ENCODE measurements at places on chromosomes 13 and 19.

DNA sequence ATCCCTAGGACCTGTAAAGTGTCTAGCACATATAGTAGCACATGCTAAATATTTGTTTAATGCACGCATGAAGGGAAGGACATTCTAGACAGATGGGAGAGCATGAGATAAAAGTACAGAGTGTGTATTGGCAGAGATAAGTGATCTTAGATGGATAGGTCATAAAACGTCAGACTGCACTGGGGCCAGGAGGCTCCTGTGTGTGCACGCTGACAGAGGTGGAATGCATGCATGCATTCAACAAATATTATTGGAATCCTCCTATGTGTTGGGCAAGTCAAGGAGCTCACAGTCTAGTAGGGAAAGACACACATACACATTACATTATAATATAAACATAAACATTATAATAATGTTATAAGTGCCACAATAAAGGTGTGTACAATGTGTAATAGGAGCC, 73.3 kb downstream of the FGF9 start:
- DNase-seq: no peak

GRCh38 chr13:40540328-40541044, 126.0 kb downstream of the FOXO1 start:
- no peak for DNase-seq

DNA sequence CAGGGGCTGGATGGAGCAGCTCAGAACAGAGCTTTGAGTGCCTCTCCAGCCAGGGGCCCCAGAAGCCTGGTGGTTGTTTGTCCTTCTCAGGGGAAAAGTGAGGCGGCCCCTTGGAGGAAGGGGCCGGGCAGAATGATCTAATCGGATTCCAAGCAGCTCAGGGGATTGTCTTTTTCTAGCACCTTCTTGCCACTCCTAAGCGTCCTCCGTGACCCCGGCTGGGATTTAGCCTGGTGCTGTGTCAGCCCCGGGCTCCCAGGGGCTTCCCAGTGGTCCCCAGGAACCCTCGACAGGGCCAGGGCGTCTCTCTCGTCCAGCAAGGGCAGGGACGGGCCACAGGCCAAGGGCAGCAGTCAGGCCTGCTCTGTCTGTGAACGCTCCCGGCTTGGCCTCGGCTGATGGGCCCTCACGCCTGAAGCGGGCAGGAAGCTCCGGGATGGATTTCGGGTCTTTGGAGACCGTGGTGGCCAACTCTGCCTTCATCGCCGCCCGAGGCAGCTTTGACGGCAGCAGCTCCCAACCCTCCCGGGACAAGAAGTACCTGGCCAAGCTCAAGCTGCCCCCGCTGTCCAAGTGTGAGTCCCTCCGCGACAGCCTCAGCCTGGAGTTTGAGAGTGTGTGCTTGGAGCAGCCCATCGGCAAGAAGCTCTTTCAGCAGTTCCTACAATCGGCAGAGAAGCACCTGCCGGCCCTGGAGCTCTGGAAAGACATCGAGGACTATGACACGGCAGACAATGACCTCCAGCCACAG, at the start of gene GRK1:
Gene GRK1, plus strand, starts transcription at position 269 of the 751 bp plus-strand sequence. Its CDS starts 168 bp downstream, at position 437.
- no peak for DNase-seq

DNA sequence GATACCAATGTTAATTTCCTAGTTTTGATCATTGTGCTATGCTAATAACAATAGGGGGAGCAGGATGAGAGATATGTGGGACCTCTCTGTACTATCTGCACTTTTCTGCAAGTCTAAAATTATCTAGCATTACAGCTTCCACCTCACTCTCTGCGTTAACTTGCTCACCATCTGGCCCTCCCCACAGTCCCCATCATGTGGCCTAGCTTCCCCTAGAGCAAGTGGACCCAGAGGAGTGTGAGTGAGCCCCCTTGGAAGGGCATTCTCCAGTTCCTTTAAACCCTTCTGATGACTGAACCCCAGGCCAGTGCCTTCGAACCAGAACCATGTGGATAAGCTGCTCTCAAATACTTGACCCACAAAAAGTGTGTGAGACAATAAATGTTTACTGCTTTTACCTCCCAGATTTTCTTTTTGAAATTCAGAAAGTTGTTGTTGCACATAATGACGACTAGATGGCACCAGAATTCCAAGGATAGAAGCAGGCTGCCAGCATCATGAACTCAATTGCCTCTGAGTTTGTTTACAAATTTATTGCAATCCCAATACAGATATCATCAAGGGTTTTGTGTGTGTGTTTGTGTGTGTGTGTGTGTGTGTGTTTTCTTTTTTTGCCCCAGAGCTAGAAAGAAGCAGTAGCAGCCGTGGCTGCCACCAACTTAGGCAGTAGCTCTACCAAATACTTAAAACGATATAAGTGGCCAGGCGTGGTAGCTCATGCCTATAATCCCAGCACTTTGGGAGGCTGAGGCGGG, 49.0 kb upstream of the ZNF780A start:
- no peak for DNase-seq

DNA sequence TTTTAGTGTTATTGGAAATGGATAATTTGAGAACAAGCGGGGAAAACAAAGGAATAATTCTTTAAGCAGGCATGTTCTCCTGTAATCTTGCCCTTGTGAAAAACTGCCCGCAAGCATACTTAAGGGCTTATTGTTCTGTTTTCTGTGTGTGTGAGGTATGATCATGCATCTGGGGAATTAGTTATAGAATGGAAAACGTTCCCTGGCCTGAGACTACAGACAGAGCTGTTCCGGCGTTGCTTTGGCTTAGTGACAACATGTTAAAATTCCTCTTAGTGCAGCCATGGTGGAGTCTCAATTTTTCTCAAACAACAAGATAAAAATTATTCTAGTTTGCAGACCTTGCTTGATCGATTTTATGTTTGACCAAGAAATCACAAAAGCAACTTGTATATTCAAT, 560.2 kb upstream of the SPRY2 start:
- DNase-seq: no peak

DNA sequence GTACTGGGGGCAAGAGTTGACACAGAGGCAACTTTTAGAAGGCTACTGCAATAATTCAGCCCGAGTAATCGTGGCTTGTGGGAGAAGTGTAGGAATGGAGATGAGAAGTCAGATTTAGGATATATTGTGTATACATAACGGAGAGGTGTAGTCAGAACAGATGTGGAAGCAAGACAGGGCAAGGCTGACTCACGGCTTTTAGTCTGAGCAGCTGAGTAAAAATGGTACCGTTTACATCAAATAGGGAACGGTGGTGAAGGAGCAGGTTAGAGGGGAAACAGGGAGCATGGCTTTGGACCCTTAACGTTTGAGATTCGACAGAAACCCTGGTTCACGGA, 796 bp upstream of the LSM14A start:
- no peak for DNase-seq

DNA sequence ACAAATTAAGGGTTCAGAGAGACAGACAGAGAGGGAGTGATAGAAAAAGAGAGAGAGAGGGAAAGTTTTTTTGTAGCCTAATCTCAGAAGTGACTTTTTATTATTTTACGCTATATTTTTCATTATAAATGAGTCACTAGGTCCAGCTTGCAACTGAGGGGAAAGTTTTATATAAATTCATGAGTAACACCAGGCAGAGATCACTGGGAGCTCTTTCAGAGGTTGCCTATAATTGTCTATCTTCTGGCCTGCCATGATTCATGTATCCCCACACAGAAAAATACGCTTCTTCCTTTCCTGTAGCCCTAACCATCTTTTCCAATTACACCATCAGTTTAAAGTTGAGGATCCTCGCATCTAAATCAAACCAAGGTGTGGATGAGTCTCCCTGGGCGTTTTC, 467.9 kb downstream of the SLITRK1 start:
- DNase-seq: no peak

DNA sequence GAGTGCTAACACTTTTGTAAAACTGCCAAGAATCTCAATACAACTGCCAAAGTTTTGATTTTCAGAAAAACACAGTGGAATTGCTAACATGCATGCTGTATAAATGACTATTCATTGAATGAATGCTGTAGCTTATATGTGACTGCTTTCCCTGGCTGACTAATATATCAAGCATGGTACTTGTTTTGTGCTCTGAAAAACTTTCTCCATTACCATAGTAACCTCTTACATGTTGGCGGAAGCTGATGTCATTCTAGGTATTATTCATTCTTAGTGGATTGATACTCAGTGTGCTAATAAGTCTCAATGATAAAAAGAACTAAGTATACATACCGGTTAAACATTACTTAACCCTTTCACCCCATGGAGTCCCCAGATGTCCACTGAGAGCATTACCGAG, 166.1 kb upstream of the MYO16 start:
- no peak for DNase-seq

DNA sequence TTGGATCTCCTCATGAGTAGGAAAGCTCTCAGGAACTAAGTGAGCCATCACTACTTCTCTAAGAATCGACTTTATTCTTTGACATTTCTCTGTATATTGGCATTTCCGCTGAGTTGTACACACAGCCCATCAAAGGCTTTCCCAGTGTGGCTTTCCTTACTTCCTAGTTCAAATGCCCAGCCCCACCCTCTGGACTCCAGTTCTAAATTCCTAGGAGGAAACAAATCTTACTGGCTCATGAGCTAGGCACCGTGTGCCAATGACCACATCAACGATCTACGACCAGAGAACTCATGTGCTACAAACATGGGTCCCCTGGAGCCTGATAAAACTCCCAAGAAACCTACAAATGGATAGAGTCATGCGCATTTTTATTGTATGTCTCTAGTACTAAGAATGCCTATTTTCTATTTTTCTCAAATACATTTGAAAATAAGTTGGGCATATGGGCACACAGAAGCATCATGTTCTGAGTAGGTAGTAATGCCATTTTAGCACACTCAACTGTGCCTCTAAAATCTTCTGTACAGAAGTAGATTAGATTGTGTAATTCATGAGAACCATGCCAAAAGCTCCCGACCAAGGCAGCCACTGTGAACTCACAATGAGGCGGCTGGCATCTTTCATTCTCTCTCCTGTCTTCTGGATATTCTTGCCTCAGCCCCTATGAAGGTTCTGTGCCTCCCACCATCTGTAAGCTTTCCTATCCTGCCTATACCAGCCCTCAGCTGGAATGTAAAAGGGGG, 10.5 kb upstream of the RAP2A start:
- DNase-seq: no peak

DNA sequence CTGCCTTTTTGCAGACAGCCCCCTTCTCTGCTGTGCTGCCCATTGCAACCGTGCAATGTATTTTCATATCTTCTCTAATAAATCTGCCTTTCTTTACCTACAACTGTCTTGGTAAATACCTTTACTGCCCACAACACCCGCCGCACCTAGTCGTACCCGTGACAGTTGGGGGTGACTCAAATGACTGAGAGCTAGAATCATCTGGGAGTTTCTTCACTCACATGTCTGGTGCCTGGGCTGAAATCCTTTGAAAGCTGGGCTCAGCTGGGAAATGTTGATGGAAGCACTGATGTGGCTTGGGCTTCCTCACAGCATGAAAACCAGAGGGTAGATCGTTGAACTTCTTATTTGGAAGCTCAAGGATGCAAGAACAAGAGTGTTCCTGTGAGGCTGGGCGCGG, 2.8 kb upstream of the PNMA8A start:
- DNase-seq: no peak

- DNase-seq: no peak
These were observed 622 bp upstream of the FXYD5 start for GRCh38 chr19:35153701-35154524.

GRCh38 chr13:20815464-20815863, 41.7 kb upstream of the EEF1AKMT1 start:
- DNase-seq: no peak

- DNase-seq: no peak
These were observed 32.8 kb downstream of the PEPD start for GRCh38 chr19:33488826-33489225.

DNA sequence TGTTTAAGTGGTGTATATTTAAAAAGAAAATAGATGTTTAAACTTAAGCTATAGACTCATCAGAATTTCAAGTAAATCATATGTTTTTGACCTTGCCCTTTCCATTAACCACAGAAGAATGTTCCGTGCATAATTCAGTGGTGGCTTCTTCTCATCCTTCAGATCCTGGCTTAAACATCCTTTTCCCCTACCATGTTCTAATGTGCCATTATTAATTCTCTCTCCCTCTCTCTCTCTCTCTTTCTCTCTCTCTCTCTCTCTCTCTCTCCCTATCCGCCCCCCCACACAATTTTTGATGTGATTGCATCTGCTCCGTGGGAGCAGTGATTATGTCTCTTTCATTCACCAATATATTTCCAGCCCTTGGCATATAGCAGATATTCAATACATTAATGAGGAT, 116.4 kb downstream of the DCLK1 start:
- DNase-seq: no peak

GRCh38 chr19:4557971-4558941, 1.2 kb downstream of the SEMA6B start:
- no peak for DNase-seq

- no peak for DNase-seq
These were observed 10.6 kb downstream of the ERVV-2 start for GRCh38 chr19:53055117-53055516.

GRCh38 chr19:4115050-4115817, 8.7 kb downstream of the MAP2K2 start:
- DNase-seq: no peak

DNA sequence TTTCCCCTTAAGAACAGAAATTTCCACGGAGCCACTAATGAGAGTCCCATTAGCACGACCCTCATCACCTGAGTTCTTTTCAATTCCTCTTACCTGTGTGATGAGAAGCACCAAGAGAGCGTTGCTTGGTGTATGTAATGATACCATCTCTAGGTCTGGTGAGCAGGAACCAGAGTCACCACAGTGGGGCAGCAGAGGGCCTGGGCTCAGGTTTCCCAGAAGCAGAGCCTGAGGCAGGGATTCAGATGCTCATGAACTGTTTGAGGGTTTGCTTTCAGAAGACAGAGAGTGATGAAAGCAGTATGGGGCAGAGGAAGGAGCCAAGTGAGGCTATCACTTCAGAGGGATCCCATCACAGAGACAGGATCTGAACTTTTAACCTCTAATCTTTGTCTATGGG, 3.1 kb upstream of the PTPRH start:
- DNase-seq: no peak

GRCh38 chr13:35888981-35889380, 242.2 kb downstream of the DCLK1 start:
- DNase-seq: no peak

GRCh38 chr19:34323433-34324204, 41.4 kb upstream of the GPI start:
- DNase-seq: no peak

- no peak for DNase-seq
These were observed 60.5 kb upstream of the KCTD15 start for GRCh38 chr19:33736158-33736557.

Data from esophagus squamous epithelium (tissue), 5 donors.